ENCODE measurements at places on chromosomes 6 and 20.

GRCh38 chr6:91288741-91289140 is 701.9 kb upstream of the MAP3K7 start:
- no peak for DNase-seq

DNA sequence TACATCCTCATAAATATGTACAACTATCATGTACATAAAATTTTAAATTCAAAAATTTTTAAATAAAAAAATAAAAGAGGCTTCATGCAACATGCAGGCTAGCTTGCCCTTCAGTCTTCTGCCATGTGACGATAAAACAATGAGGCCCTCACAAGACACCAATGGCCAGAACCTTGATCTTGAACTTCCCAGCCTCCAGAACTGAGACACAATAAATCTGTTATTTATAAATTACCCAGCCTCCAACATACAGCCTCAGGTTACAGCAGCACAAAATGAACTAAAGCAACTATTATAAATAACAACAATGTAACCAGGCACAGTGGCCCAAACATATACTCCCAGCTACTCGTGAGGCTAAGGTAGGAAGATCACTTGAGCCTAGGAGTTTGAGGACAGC is 42.8 kb downstream of the SERAC1 start:
- no peak for DNase-seq

DNA sequence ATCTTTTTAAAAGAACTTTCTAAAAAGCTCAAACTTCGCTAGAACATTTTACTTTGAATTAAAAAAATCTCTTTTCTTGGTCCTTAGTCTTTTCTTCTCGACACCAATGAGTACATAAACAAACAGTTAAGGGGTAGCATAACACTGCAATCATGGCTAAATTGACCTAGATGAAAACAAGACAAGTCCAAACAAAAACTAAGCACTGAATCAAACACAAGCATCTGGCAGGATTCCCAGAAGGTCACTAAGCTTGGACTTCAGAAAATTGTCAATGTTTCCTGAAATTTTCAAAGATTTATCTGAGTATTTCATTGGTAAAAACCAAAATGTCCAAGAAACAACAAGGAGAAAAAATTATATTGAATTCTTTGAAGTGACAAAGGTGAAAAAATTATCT is 5.0 kb downstream of the COL21A1 start:
- DNase-seq = no peak

GRCh38 chr20:34300256-34300806 is 2.8 kb downstream of the AHCY start:
- DNase-seq = no peak

DNA sequence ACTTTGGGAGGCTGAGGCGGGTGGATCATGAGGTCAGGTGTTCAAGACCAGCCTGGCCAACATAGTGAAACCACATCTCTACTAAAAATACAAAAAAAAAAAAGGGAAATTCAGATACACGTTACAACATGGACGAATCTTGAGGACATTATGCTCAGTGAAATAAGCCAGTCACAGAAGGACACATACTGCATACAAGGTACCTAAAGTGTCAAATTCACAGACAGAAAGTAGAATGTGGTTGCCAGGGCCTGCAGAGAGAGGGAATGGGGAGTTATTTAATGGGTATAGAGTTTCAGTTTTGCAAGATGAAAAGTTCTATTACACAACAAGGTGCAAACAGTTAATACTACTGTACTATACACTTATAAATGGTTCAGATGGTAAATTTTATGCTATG is 75.1 kb downstream of the SNX5 start:
- no peak for DNase-seq

- DNase-seq = no peak
Measured at GRCh38 chr6:158361961-158362669, 49.9 kb downstream of the TULP4 start.

DNA sequence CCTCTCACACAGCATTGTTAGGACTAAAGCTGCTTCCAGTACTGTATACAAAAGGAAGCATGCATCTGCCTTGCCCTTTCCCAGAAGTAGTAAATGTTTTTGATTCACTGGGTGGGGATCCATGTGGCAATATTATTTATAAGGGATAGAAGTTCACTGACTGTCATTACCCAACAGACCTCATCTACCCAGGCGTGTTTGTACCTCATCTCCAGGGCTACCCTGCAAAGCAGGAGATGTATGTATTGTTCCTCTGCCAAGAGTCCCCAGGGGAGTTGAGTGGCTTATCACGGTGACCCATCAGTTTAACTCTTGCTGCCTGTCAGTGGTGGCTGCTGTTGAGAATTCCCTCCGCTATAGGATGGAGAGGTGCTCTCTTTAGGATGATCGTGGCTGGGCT is 42.5 kb downstream of the SLC24A3 start:
- DNase-seq = no peak

- no peak for DNase-seq
Measured at GRCh38 chr20:2169456-2170088, 67.9 kb downstream of the STK35 start.

GRCh38 chr20:53846640-53847039 is 223.8 kb downstream of the BCAS1 start:
- no peak for DNase-seq

DNA sequence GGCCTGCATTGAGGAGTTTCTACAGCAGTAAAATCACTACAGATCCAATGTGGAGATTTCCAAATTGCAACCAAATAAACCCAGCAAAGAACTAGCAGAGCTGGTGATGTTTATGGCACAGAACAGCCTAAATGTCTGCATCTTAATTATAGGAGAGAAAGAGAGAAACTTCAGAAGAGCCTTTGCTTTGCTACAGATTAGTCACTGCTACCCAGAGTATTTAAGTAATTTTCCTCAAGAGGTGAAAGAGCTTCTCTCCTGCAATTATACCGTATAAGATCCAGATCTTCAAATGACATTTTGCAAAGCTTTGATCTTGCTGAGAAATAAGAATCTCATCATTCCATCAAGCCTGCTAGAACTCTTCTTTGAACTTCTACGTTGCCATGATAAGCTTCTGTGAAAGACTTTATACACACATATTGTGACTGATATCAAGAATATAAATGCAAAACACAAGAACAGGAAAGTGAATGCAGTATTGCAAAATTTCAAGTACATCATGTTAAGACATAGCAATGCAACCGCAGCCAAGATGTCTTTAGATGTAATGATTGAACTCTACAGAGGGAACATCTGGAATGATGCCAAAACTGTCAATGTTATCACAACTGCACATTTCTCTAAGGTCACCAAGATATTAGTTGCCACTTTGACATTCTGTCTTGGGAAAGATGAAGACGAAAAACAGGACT is 48.0 kb downstream of the MKKS start:
- no peak for DNase-seq

DNA sequence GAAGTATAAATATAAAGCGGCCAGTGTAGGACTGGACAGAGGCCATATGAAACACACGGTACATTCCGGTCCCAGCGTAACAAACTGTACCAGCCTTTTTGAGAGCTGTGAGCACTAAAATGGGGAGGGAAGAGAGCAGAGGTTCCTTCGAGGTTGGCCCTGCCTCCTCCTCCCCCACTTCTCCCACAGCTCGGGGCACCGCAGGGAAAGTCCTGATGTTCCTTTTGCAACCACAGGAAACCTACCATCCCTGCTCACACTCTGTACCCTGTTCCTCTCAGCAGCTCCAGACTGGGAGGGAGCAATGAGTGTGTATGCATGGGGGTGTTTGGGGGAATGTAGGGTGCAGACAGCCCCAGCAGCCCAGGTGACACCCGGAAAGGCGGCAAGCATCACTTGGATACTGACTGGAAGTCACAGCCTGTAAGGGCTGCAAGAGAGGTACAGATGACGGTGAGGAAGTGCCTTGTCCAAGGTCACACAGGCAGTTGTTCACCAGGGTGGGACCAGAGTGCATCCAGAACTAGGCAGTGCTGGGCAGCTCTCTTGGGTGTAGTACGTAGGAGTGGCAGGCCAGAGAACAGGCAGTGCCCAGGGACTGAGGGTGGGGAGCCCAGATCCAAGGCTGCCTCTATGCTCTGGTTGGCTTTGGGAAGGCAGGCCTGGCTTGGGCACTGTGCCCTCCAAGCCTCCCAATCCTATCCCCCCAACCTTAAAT is 11.0 kb upstream of the ARMC12 start:
- DNase-seq = no peak

- DNase-seq = no peak
Measured at GRCh38 chr6:154783229-154783628, 50.0 kb downstream of the SCAF8 start.

- no peak for DNase-seq
Measured at GRCh38 chr6:111550195-111550594, 55.5 kb downstream of the TRAF3IP2 start.

Measured in stimulated activated CD8-positive, alpha-beta memory T cell treated with anti-CD3 and anti-CD28 coated beads, Interleukin-15, amount 100 ng/mL, for 4 hours (primary cell).